COR-L47 (cell line): ENCODE measurements at places on chromosomes 7 and 10.

DNA sequence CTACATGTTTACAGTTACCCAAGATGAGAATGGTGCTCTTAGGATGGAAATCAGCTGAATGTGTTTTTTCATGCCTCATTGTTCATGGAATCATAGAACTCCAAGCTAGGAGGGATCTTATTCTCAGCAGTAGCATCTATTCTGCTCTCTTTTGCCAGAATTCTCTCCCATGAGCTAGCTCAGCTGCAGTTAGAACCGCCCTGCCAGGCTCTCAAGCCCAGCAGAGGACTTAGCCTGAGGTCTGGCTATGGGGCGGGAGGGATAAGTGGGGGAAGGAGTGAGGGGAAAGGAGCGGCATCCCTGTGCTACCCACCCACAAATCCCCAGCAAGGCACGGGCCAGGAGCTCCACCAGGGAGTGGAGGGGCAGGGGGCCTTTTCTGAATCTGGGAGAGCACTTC lies 120.7 kb upstream of the PLXNA4 start:
- DNase-seq: no peak

DNA sequence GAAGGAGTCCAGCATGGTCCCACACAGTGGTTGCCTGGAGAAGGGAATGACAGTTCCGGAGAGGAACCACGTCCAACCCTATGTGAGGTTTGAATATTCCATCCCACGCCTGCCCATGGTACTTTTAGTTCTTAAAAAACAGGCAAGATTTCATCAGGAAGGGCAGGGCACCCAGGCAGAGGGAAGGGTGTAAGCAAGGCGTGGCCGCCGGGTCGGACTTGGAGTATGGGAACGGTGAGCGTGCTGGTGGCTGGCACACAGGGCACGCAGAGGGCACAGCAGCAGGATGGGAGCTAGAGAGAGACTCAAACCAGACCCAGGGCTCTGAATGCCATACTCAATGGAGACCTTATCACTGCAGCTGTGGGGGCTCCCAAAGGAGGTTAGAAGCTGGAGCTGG lies 34.3 kb downstream of the FAM53B start:
- no peak for DNase-seq

DNA sequence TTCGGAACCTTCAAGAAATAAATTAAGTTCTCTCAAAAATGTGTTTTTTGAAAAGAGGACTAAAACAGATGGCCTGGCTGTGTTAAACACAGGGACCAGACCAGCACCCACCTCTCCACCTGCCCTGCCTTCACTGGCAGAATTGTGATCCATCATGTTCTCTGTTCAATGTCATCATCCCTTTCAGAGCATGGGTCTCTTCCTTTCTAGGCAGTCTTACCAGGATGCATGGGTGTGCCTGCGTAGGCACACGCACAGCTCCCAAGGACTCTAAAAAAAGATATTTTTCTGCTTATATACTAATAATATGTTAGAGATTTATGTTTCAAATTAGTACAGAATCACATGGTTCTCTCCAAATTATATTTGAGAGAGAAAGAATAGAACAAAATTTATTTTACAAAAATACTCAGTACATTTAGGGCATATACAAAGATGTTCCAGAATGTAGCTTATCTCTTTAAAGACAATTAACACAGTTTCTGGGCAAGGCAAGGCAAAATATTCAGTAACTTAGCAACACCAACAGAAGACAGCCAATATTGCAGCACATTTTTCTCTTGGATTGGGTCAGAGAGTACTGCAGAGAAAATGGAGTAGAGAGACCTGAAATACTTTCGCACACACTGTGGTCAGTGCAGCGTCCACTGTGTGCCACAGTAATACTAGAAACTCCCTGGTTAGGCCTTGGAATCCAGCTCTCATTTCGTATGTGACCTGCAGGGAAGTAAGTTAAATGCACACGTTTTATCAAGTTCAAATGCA lies 52.8 kb downstream of the EGFR start:
- DNase-seq: no peak

GRCh38 chr7:821688-822087 lies 10.6 kb upstream of the SUN1 start:
- no peak for DNase-seq

DNA sequence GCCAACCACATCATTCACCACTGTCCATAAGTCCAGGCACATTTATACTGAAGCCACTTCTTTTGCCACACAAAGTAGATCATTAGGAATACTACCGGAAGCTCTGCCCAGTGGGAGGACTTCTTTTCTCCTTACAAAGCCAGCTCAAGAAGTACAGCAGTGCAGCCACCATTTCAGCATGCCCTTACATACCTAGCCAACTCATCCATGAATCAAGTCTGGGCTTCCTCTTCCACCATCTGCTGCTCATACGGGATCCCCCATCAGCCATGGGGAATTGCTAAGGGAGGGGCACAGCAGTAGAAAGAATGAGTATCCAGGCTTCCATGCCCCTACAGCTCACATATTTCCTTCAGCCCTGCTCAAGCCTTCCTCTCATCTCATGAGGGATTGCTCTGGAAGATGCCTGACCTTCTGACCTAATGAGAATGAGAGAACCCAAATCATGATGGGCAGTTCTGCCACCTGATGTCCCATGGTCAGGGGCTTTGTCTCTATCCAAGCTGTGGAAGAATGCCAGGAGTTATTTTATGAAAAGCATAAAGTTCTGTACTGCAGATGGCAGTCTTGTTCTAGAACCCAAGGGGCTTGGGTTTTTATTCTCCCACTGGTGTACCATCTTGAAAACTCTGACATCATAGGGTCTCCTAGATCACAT lies 39.5 kb downstream of the ACSM6 start:
- no peak for DNase-seq

DNA sequence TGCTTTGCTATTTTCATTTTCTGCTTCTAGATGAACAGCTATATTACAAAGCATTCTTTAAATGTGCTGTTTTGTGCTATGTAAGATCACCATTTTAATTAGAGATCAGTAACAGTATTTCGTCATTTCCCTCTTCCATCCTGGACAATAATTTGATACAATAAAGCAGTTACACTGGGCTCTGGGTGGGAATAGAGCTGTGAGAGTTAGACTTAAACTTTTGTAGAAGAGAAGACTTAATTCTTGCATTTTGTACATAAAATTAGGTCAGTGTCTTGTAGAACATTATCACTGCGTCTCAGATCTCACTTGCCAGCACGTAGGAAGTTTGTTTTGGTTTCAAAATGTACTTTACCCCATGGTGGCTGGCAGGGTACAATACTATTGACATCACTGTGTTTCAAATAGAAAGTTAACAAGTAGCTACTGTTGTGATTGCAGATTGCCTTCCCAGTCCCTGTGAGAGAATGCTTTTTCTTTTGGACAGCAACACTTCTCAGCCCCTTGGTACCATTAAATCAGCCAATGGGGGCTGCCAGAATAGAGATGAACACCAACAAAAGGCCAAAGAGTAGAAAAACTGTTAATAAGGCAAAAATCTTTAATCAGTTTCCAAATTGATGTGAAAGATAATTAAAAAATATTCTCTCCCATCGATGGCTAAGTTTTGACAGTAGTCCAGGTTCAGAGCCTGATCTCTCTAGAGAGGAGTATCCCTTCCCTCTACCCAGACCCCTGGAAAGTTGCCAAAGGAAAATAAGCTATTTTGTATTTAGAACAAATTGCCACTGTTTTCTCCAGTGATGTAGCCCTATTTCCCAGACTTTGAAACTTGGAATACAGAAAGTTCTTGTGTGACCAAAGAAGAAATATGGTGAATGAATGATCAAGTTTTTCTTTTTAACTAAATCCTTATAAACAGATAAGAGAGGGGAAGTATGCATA lies 35.1 kb downstream of the SMNDC1 start:
- no peak for DNase-seq

GRCh38 chr10:4217653-4218052 lies 432.6 kb upstream of the KLF6 start:
- no peak for DNase-seq

GRCh38 chr7:28726555-28726954 lies 231.6 kb downstream of the TRIL start:
- DNase-seq: no peak

DNA sequence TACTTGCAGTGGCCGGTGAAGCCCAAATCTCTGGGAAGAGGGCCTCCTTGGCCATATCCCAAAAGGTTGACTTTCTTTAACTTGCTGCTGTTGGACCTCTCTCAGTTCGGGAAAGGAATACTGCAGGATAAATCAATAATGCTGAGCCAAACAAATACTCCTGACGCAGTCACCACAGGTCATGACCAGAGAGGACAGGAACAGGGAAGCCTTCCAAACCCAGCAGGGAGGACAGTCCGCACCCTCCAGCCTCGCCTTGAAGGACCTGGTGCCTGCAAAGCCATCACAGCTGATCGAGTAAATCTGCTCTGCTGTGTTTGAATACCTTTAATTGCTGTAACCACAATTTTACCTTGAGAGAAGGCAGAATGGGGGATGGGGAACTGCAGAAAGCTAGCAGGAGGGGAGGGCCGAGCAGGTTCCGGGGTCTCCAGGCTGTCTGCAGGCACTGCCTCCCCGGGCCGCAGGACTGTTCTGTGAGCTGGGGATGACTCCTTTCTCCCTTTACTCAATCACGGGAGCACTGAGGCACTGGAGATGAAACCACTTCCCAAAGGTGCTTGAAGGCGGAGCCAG lies 20.8 kb upstream of the INSIG1 start:
- no peak for DNase-seq

GRCh38 chr10:34612938-34613337 lies 202.2 kb downstream of the PARD3 start:
- DNase-seq: no peak

GRCh38 chr7:103715376-103716120 lies 269.5 kb upstream of the SLC26A5 start:
- DNase-seq: no peak

DNA sequence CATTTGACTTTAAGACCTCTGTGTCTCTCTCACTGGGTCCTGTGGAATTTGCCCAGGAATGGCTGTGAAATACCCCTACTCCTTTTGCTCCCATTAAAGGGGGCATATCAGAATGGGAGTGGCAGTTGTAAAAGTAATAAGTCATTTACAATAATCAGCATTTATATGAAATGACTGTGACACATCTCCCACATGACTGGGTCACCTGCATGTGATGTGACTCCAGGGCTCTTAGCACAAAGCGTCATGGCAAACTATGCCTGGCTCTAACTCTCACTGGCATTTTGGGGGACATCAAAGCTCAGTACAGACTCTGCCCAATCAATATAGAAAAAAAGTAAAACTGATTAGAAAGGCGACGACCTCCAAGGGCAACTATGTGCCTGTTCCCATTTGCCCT lies 157.6 kb downstream of the RPS24 start:
- DNase-seq: no peak
